Kidney epithelial cell (primary cell): ENCODE measurements at places on chromosomes 5 and 9. TPM values are rescaled to one million over a fixed set of nuclear protein-coding genes. Genes with fewer than 3 reads are reported as not detected.

Gene CFAP157
- total RNA-seq, result 0.07 TPM in 1 of 2 replicates, not detected in the other

Gene SHISAL2B
- total RNA-seq, result not detected in 2 replicates

Gene FCN2
- not detected in 2 replicates for total RNA-seq

GRCh38 chr9:10614196-10614800 lies 1.5 kb upstream of the PTPRD start:
- no peak for DNase-seq

GRCh38 chr9:108363311-108363710 lies 492.5 kb downstream of the ACTL7B start:
- DNase-seq, result no peak

DNA sequence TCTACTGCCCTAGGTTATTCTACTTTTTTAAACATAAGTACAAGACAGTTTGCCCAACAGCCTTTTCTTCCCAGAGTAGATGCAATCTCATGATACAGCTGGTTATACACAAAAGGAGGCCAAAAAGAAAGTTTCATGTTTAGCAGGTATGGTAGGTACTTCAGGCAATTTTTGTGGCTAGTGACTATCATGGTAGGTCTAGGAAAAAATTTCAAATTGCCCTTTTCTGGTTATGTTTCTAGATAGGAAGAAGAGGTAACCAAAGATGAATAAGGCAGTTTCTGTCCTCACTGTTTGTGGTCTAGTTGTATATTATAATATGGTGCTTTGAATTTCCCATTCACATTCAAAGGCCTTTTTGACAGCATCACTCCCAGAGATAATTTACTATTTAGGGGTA lies 19.7 kb downstream of the MEGF9 start:
- DNase-seq, result no peak

DNA sequence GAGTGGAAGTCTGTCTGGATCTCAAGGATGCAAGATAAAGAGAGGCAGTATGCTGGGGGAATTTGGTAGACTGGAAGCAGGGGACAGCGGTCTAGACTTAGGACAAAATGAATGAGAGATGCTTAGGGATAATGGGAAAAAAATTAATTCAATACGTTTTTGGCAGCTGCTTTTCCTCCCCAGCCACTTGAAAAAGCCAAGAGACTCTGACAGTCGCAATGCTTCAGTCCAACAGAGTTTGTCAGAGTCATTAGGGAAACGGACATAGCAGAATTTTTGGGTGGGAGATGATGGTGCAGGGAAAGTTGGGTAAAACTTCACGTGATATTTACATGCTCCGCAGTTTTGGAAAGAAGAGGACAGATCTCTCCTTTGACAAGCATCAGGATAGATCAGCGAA lies 129.7 kb downstream of the GOLPH3 start:
- DNase-seq, result no peak

- no peak for DNase-seq
Measured at GRCh38 chr5:11104651-11105112, 343.6 kb upstream of the DAP start.

- DNase-seq, result no peak
Measured at GRCh38 chr5:33984671-33985124, at the start of gene SLC45A2. TSS of gene SLC45A2 (minus strand) at chr5:33984693. CDS start at chr5:33984583, 110 bp downstream.

GRCh38 chr5:109312695-109313094 lies 97.1 kb downstream of the PJA2 start:
- no peak for DNase-seq
